ENCODE measurements at places on chromosomes 1 and 21.

- no peak for DNase-seq
These were observed 71.4 kb downstream of the CC2D1B start for GRCh38 chr1:52294580-52294979.

- no peak for DNase-seq
These were observed 16.8 kb downstream of the SLC19A2 start for GRCh38 chr1:169468982-169469381.

- DNase-seq = no peak
These were observed 101.5 kb upstream of the TNR start for GRCh38 chr1:175844877-175845276.

- no peak for DNase-seq
These were observed 22.8 kb upstream of the SLC45A3 start for GRCh38 chr1:205703072-205703471.

DNA sequence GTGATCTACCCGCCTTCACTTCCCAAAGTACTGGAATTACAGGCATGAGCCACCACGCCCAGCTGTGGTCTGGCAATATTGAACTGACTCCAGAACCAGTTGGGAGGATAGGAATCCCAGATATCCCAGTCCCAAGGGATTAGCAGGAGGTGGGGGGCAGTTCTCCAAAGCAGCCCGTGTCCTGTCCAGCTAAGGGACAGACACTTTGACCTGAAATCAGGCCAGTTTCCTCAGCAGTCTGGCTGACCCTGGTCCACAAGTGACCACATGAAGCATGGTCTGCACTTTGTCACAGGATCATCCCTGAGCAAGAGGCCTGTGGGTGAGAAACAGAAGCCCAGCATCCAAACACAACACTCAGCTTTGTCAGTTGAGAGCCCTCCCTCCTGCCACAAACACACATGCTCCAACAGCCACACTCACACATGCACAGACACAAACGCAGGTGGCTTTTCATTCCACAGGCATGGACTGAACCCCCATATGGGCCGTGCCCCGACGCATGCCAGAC, 2.7 kb upstream of the FDPS start:
- no peak for DNase-seq

DNA sequence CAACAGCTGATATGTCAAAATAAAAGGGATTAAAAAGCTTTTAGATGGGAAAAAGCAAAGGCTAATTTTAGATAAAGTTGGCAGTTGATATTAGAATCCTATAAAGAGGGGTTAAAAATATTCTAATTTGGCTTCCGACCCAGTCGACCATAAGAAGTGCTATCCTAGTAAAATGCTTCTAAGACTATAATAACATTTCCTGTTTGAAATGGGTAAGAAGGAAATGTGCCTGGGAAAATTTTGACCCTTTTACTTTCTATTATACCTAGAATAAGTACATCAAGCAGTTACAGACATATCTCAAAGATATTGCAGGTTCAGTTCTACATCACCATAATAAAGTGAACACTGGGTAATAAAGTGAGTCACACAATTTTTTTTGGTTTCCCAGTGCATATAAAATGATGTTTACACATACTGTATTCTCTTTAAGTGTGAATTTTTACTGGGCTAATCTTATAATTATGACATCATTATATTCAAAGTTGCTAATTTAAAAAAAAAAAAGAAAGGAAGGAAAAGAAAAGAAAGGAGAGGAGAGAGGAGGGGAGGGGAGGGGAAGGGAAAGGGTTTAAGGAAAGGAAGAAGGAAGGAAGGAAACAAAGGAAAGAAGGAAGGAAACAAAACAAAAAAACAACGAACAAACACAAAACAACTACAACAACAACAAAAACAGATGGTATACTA, 308.2 kb upstream of the NR5A2 start:
- peak; percentile 7 for DNase-seq

GRCh38 chr1:182303778-182304177, 87.8 kb downstream of the GLUL start:
- no peak for DNase-seq

DNA sequence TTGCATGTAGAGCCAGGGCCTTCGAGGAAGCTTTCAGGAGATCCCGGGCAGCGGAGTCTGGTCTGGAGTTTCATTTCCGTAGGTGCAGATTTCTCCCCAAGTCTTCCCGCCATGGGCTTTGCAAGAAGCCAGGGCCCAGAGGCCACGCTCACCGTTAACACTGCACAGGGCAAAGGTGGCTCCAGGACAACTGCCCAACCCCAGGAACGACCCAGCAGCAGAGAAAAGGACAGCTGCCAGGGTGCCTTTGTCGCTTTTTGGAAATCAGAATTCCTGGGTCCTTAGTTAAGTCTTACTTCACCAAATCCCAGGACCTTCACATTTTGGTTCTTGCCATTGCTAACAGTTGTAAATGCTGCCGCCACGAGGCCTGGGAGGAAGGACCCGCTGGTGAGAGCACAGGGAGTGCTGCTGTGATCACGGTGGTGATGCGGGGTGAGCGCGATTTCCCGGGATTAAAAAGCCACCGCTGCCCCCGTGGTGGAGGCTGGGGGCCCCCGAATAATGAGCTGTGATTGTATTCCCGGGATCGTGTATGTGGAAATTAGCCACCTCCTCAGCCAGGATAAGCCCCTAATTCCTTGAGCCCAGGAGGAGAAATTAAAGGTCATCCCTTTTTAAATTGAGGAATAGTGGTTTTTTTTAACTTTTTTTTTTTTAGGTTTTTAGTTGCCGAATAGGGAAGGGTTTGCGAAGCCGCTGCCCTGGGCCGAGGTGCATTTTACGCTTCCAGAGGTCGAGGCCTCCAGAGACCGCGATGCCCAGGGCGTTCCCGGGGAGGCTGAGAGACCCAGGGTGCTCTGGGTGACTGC, 8.2 kb downstream of the SIM2 start:
- DNase-seq = peak; percentile 33
